ENCODE measurements at places on chromosomes 2 and 18.

GRCh38 chr2:36677996-36678605 lies 18.4 kb upstream of the VIT start:
- DNase-seq: no peak

GRCh38 chr2:105928563-105928962 lies 183.9 kb downstream of the NCK2 start:
- DNase-seq: no peak

DNA sequence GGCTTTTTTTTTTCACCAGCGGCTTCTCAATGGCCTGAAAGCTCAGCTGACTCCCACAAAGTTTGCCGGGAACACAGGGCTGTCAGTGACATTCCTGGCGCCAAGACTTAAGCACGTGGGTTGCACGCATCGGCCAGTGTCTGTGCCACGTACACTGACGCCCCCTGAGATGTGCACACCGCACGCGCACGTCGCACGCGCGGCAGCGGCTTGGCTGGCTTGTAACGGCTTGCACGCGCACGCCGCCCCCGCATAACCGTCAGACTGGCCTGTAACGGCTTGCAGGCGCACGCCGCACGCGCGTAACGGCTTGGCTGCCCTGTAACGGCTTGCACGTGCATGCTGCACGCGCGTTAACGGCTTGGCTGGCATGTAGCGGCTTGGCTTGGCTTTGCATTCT lies 63.2 kb downstream of the CCDC74A start:
- DNase-seq: no peak

- DNase-seq: peak; percentile 29
These were observed 130.1 kb upstream of the COPS8 start for GRCh38 chr2:236955521-236956030.

GRCh38 chr2:241550616-241551580 lies 7.6 kb upstream of the BOK start:
- DNase-seq: no peak

DNA sequence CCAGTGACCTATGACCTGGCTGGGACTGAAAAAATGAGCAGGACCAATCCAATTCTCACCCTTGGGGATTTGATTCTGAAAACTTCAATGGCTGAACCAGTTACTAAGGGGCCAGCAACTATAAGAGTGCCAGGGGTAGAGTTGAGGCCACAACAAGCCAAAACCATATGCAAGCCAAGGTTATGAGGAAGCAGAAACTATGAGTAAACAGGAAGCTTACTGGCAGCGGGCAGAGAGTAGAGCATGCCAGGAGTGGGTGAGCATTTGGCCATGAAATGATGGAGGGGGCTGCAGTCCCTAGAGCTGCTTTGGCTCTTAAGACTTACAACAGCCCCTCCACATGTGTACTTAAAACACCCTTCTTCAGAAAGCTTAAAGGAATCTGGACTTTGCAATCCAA lies 82.4 kb downstream of the RBMS1 start:
- DNase-seq: no peak

- DNase-seq: no peak
These were observed 317.3 kb downstream of the DCDC2C start for GRCh38 chr2:4020649-4021048.

DNA sequence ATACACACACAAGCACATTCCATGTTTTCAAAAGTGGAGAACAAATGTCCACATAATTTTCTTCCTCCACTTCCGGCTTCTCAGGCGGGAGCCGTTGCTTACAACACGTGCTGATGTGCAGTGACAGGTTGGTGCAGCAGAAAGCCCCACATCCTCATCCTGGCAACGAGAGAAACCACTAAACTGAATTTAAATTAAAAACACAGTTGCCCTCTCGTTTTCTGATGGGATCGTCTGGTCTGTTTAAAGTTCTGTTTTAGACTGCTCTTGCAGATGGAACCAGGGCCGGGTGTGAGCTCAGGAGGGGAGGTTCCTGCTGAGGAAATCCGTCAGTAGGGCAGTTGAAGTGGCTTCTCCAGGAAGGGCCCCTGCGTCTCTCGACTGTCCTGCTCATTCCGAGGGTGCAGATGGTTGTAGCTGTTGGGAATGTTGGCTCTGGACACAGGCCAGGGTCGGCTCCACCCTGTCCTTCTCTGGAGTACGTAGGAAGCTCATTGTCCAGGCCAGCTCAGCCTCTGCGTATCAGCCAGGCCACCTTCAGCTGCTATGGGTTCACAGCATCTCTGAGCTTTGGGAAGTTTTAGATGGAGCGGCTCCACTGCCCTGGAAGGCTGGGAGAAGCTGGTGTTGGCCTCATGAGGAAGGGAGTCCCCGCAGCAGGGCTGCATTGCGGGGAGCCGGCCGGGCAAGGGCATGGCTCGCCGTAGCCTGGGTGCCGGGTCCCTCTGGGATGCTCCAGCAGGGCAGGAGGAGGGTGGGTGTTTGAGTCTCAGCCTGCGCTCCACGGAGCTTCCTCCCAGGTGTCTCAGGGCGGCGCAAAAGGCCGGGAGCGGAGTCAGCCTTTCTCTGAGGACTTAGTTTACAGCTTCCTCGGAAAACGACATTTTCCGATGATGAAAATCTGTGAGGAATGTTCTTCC lies 58.3 kb downstream of the NFATC1 start:
- DNase-seq: no peak

DNA sequence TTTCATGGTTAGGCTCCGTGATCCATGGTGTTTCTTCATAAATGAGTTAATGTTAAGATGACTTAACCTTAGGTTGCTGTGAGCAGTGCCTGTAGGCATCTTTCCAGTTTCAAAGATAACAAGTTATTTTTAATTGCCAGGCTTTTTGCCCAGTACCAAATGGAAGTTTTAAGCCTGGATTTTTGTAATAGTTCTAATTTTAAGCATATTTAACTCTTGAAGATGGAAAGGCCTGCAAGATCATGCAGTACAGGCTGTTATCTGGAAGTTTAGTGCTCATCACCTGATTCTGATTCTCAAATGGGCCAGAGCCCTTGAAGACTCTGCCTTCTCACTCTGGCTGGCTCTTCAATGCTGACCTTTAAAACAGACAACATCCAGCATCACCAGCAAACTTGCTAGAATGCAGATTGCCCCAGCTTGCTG lies 141.3 kb downstream of the NCK2 start:
- no peak for DNase-seq

- DNase-seq: peak; percentile 70
These were observed 59.3 kb downstream of the LRRFIP1 start for GRCh38 chr2:237686659-237687136.

- no peak for DNase-seq
These were observed 279.2 kb downstream of the CTNNA2 start for GRCh38 chr2:79792090-79792489.

GRCh38 chr2:215670396-215670795 lies 234.5 kb upstream of the FN1 start:
- DNase-seq: no peak

DNA sequence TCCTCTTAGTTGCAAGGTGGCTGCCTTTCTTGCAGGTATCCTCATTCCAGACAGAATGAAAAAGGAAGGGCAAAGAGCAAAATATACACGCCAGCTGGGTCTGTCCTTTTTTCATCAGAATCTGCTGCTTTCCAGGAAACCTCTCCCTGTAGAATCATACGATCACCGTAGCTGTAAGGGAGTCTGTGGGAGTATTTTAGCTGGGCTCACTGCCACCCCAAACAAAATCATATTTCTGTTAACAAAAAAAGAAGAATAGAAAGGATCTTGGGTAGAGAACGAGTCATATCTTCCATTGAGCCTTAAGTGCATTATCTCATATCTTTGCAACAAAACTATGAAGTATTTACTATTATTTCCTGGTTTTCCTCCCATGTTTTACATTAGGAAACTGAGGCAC lies 15.0 kb upstream of the TANC1 start:
- no peak for DNase-seq

- DNase-seq: no peak
These were observed 184.6 kb upstream of the SRD5A2 start for GRCh38 chr2:31765078-31765945.

DNA sequence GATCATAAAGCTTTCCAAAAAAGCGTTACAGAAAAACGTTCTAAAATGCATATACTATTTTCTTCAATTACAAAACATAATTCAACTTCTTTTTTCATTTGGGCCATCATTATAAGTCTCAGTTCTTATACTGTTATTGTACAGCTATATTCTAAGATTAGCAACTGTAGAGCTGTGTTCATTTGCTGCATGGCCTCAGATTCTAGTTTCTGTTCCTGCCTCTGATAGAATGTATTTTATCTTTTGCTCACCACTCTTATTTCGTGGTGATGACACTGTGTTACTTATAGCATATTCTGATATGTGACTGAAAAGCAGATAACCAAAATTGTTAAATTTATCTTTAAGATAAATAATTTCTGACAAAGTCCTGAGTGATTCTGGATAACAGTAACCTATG lies 67.2 kb downstream of the PTRHD1 start:
- no peak for DNase-seq

DNA sequence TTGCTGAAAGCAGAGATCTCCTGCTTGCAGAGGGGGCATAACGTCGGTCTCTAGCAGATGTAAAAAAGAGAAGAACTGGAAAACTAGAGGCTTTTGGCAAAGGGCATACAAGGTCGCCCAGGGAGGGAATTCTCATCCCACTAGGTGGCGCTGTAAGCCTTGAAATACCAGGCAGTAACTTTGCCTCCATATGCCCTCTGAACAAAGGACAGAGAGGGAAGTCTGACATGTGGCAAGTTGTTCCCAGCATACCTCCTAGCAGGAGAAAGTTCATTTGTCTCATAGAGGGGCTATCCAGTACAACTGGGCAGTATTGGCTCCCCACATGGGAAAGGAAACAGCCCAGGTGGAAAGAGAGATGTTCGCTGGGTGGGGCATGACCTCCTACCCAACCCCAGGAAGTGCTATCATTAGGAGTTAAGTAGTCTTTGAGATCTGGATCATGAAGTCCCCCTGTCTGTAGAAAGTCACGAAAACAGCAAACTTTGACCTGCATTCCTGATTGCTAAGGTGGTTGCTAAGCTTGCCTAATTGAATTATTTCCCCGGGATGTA lies 39.9 kb downstream of the STK17B start:
- no peak for DNase-seq

DNA sequence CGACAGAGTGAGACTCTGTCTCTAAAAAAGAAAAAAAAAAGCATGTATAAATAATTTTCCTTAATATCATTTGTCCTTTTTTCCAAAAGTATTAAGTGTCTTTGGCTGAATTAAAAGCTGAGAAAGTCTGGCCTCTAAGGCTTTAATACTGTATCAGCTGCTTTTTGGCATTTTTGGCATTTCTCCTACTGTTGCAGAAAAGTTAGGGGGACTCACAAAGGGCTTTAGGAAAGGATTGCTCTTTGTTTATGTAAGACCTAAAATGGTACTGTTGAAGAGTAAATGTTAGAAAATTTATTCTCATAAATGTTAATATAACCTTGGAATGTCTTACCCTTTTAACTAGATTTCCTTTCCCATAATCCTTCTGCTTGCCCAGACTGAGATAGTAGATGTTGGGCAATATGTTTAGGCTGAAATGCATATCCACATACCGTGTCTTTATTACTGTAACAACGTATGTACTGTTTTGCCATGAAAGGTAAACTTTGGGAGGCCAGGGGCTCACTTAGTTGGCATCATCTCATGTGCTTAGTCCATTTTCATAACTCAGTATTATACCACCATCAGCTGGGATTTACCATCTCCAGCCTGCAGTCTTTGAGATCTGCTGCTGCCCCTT lies 18.0 kb upstream of the STON1 start:
- no peak for DNase-seq

- no peak for DNase-seq
These were observed 94.4 kb downstream of the MEP1B start for GRCh38 chr18:32284284-32284683.

DNA sequence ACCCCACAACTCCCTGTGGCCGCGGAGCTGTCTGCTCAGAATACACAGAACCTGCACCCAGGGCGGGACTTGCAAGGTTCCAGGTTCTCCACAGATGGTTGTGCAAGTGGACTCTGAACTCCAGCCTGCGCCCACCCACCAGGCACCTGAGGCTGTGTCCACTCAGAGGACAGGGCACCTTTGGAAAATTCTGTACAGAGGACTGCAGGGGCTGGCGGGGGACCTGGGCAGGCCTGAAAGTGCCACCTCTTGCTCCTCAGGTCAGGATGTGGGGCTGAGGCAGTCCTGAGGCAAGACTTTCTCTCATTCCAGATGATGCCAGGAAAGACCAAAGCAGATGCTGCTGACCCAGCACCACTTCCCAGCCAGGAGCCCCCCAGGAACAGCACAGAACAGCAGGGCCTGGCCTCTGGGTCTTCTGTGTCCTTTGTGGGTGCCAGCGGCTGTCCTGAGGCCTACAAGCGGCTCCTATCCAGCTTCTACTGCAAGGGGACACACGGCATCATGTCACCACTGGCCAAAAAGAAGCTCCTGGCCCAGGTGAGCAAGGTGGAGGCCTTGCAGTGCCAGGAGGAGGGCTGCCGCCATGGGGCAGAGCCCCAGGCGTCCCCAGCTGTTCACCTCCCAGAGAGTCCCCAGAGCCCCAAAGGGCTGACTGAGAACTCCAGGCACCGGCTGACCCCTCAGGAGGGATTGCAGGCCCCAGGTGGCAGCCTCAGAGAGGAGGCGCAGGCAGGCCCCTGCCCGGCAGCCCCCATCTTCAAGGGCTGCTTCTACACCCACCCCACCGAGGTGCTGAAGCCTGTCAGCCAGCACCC lies 14.4 kb downstream of the ARID5A start:
- no peak for DNase-seq

DNA sequence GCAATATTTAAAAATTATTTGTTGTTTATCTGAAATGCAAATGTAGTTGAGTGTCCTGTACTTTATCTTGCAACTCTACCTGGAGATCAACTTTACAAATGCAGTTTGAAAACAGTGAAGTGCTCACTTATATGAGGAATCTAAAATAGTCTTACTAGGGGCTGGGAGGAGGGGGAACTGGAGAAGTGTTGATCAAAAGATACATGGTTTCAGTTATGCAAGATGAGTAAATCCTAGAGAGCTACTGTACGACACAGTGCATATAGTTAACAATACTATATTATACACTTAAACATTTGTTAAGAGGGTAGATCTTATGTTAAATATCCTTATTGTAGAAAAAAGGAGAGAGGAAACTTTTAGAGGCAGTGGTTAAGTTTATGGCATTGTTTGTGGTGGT lies 241.9 kb downstream of the BCL11A start:
- no peak for DNase-seq

DNA sequence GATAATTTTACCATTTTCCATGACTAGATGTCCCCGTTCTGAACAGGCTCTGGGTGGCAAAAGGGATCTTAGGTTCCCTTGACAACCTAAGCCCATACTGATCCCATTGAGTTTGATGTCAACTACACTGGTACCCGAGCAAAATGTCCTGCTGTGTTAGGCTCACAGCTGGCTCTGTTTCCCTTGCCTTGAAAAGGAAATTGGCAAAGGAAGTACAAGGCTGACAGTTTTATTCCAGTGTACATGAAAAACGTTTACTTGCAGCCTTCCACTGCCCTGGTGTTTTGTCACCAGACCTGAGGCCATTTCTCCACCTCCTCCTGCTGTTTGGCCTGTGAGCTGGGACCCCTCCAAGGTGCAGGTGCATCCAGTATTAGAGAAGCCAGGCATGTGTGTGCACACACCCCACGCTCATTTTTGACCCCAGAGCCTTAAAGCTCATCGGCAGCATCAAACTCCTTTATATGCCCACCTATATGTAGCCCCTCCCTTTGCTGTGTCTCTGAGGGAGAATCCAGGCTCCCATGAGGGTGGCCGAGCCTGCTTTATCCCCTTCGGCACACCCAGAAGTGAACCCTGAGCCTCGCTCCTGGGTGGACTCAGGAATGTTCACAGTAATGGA lies 171.3 kb downstream of the NDUFA10 start:
- DNase-seq: no peak

Measured in sigmoid colon (tissue), 7 donors.